Occipital lobe (tissue), 3 donors: ENCODE measurements at places on chromosomes 11 and 22.

- DNase-seq, result no peak
These were observed 1.5 kb downstream of the SLC2A11 start for GRCh38 chr22:23859201-23859600.

GRCh38 chr11:110478410-110478809 lies 48.7 kb downstream of the FDX1 start:
- DNase-seq, result no peak

DNA sequence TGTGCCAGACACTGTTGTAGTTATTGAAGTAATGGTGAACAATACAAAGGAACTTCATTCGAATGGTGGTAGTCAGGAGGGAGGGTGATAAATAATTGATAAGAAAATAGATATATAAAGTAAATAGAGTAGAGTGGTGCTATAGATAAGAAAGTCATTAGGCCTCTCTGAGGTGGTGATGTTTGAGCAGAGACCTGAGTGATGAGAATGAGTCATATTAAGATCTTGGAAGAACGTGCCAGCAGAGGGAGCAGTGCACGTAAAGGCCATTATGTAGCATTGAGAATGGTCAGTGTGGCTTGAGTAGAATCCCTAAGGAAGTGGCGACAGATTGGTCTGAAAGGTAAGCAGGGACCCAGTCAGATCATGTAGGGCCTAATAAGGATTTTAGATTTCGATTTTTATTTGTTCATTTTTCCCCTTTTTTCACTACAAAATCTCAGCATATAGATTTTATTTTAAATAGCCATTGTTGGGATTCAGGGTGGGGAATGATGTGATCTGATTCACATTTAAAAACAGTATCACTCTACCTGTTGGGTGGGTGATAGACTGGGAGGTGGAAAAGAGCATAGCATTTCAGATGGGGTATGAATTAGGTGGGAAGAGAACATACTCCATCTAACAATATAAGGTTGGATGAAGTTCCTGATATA lies 44.7 kb downstream of the CCDC90B start:
- DNase-seq, result no peak

GRCh38 chr11:129691142-129691541 lies 124.5 kb upstream of the TMEM45B start:
- no peak for DNase-seq
